ENCODE measurements at places on chromosomes 4 and X.

DNA sequence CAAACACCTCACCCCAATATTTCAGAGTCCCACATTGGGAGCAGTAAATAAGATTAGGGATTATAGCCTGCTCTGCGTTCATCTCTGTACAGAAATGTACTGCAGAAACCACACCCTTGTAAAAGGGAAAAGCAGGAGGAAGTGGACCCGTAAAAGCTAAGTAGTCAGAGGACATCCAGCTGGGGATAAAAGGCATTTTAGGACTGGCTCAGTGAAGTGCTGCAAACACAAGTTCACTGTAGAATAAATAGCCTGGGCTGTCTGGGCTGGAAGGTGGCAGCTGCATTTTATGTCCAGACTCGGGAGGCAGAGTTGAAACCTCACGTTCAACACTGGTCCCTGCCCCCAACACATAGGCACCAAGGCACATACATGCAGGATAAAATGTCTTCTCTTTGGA, 178.7 kb upstream of the FAT1 start:
- no peak for DNase-seq

DNA sequence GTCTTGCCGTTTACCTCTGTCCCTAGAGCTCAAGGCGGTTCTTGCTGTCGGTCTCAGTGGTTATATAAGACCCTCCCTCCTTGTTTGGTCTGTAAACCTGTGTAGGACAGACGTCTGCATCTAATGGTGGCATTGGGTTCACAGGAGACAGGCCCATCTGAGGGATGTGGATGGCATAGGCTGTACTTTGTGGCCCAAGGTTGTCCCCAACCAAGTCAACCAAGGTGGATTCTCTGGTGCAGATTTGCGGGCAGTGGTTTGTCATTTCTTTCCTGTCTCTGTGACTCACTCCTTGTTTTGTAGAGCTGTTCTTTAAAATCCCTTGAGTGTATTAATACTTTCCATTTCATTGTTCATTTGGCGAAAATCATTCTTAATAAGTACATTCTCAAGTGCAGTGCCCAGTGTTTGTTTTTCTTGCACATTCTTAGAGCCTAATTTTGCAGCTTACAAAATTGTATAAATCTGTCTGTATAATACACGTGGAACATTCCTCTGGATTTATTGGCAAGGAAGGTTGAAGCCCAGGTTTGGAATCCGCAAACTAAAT, 68.0 kb upstream of the TLR2 start:
- DNase-seq = peak; percentile 18

DNA sequence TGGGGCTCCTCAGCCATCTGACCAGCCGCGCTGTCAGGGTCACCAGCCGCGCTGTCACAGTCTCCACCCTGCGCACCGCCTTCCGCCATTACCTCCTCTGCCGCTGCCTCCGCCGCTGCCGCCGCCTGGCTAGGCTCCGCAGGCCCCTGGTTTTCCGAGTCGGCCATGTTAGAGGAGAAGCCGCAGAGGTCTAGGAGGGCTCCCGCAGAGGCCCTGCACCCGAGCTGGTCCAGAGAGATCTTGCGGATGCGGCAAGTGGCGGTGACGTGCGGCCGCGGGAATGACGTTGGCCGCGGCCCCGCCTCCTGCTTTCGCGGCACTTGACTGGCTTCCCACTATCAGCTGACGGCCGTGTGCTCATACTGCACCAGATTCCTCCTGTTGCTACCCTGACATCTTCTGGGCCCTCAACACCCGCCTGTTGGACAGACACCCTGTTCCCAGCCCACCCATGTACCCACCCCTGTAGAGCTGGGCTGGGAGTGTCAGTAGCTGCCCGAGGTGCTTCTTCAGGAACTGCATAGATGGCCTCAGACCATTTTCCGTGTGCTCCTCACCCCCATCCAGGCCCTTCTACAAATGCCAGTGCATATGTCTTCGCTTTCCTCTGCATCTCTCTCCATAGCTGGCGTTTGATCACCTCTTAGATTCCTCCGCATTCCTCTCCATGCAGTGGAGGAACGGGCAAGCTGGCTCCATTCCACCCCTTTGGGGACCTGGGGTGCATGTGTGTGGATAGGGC, at the start of gene NAP1L5:
TSS of gene NAP1L5 (minus strand) at position 242 of the 742 bp plus-strand sequence. CDS start at position 167, 75 bp downstream.
- peak; percentile 55 for DNase-seq

GRCh38 chrX:42846741-42847140, 68.8 kb upstream of the PPP1R2C start:
- DNase-seq = no peak

GRCh38 chrX:120090208-120090607, 12.7 kb upstream of the RHOXF2B start:
- DNase-seq = no peak

DNA sequence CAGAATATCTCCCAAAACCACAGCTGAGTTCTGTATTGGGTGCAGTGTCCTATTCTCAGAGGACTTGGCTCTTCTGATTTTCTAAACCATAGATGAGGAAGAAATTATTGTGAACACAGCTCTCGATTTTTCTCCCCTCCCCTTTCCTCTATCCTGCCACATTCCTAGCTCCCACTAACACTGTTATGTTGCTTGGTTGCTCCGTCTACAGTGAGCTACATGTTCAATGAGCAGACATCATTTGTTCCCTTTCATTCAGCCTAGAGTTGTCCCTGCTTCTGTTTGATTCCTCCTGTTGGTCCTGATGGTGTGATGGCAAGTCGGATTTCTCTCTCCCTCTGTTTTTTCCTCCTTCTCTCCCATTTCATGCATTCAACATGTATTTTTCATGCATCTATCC, 65.9 kb downstream of the DIPK2B start:
- DNase-seq = no peak

GRCh38 chrX:139194571-139195280, 335.8 kb upstream of the F9 start:
- no peak for DNase-seq

DNA sequence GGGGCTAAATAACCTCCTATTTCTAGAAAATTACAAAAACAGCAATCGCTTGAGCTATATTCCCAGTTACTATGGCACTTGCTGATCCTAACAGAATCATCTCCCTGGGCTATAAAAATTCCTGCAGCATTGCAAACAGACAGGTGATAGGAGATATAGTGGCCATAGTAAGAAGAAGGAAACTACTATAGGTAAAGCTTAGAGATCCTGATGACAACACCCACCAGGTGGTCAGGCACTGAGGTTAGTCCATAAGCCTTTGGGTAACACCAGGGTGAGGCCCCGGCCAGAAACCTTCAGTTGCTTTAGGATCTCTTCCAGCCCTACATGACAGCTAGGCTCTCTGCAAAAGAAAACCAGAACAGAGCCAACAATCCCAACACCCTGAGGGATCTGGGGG, 197.9 kb upstream of the PPP1R2C start:
- no peak for DNase-seq

DNA sequence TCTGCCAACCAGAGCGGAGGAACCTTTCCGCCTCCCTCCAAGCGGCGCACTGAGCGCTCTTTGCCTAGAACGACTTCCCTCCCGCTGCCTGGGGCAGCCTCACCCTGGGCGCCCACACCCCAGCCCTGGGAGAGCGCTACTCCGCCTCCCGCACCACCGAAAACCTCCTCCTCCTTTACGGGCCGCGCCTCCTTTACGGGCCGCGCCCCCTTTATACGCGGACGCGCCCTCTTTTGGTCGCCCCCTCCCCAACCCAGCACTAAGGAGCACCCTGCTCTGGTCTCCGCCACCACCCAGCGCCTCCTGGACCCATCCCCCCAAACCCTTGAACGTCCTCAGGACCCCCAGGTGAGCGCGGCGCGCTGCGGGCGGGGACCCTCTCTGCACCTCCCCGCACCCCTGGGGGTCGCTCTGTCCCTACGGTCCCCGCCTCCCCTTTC, 586 bp upstream of the NSG1 start:
- DNase-seq = peak; percentile 15

DNA sequence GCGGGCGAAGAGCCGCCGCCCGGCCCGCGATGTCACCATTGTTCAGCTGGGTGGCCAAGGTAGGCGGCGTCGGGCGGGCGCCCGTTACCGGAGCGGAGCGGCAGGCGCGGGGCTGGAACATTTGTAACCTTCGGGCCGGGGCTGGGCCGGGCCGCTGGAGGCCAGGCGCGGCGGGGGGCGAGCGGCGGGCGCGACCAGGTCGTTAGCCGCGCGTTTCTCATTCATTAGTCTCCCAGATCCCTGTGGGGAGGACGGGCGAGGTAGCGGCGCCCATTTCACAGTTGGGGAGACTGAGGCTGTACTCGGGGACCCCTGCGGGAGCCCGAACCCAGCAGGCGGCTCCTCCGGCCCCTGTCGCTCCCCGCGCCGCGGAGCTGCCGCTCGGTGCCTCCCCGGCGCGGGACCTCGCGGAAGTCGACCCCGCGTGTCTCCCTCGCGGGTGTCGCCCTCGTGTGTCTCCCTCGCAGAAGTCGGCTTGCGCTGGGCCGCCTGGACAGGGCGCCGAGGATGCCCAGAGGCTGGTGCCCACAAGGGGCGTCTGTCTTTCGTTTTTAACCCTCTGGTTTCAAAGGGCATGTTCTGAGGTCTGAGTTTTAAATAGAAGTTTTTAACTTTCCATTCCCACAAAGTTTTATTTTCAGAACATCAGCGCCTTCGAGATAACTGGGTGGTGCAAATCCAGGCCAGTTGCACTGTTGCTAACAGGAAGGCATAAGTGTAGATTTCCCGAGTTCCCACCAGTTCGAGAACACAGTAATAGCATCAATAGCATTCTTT, 17.5 kb downstream of the PTTG2 start:
- peak; percentile 64 for DNase-seq

- DNase-seq = no peak
Observed at GRCh38 chr4:31083456-31083855, 363.3 kb downstream of the PCDH7 start.

GRCh38 chr4:86744570-86744969, 104.6 kb downstream of the SLC10A6 start:
- no peak for DNase-seq

DNA sequence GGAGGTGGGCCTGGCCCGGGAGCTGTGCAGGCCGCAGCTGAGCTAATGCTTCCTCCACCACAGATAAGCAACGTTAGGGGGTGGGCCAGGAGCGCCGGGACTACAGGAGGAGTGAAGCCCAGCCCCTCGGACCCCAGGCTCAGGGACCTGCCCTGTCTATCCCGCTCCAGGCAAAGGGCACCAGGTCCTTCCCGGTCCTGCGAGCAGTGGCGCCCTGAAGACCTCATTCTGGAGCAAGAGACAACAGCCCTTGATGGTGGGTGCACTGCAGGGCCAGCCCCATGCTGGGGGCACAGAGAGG, 730 bp upstream of the TREX2 start:
- DNase-seq = no peak

GRCh38 chr4:10670321-10670720, 14.2 kb downstream of the CLNK start:
- DNase-seq = no peak

- DNase-seq = no peak
Observed at GRCh38 chr4:25628451-25628850, 27.2 kb upstream of the SLC34A2 start.

DNA sequence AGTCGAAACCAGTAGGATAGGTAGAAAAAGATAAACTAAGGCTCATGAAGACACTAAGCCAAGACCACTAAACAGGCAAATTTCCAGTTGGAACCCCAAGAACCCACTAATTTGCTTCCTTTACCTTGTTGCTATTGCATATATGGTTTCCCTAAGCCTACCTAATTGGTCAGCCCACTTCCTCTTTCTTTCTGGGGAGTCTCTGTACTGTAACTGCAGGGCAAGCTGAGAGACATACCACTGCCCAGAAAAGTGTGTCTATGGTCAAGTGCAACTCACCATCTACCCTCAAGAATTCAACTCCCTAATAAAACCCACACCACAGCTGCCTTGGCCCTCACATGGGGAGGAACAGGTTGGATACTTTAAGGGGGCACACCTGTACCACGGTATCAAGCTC, 28.6 kb downstream of the IDS start:
- DNase-seq = no peak

- no peak for DNase-seq
Observed at GRCh38 chrX:50798783-50799182, 15.2 kb downstream of the SHROOM4 start.

DNA sequence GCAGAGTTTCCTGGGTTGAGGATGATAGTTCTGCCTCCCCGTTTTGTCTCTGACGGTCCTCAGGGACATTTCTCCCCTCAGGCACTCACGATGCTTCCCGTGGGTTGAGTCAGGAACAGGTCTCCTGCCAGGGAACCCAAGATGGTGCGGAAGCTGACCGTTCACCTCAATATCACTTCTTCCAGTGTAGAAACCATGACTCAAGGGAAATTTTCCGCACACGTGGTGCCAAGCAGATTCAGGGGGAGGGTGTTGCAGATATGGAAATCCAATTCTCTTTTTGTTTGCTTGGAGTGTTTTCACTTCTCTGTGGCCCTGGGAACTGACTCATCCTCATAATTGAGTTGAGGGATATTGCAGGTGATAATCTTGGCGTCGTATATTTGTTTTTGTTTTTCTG, 46.7 kb downstream of the CXorf49B start:
- DNase-seq = no peak

GRCh38 chr4:87209696-87210095, 10.7 kb downstream of the KLHL8 start:
- no peak for DNase-seq

GRCh38 chr4:143407888-143408287, 71.2 kb downstream of the GAB1 start:
- DNase-seq = no peak

- no peak for DNase-seq
Observed at GRCh38 chr4:2833671-2834000, 10.0 kb upstream of the ADD1 start.

- no peak for DNase-seq
Observed at GRCh38 chrX:46666831-46667230, 92.1 kb downstream of the SLC9A7 start.

DNA sequence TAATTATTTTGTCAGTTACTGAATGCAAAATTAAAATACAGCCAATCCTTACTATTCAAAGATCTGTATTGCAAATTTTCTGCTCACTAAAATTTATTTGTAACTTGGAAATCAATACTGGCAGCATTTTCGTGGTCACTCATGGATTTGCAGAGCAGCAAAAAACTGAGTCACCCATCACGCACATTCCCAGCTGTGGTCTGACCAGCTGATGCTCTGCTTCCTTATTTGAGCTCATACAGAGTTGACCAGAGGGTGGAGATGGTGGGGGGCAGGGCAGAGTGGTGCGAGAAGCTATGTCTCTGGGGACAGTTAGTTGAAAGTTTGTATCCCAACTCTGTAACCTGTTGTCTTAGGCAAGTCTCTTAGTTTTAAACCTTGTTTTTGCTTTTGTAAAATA, 214.8 kb downstream of the SPCS3 start:
- DNase-seq = no peak

- DNase-seq = no peak
Observed at GRCh38 chr4:111108153-111108552, 485.3 kb upstream of the PITX2 start.

GRCh38 chrX:119145241-119145653, 17.6 kb upstream of the KIAA1210 start:
- no peak for DNase-seq

Measured in stimulated activated CD4-positive, alpha-beta T cell treated with anti-CD3 and anti-CD28 coated beads, Interleukin-12 subunit alpha, Interleukin-12 subunit beta, amount 100 ng/mL, for 4 hours (primary cell).